Activated naive CD8-positive, alpha-beta T cell treated with anti-CD3 and anti-CD28 coated beads for 36 hours (primary cell): ENCODE measurements at places on chromosomes 6 and 20. TPM values are rescaled to one million over a fixed set of nuclear protein-coding genes. Genes with fewer than 3 reads are reported as not detected.

DNA sequence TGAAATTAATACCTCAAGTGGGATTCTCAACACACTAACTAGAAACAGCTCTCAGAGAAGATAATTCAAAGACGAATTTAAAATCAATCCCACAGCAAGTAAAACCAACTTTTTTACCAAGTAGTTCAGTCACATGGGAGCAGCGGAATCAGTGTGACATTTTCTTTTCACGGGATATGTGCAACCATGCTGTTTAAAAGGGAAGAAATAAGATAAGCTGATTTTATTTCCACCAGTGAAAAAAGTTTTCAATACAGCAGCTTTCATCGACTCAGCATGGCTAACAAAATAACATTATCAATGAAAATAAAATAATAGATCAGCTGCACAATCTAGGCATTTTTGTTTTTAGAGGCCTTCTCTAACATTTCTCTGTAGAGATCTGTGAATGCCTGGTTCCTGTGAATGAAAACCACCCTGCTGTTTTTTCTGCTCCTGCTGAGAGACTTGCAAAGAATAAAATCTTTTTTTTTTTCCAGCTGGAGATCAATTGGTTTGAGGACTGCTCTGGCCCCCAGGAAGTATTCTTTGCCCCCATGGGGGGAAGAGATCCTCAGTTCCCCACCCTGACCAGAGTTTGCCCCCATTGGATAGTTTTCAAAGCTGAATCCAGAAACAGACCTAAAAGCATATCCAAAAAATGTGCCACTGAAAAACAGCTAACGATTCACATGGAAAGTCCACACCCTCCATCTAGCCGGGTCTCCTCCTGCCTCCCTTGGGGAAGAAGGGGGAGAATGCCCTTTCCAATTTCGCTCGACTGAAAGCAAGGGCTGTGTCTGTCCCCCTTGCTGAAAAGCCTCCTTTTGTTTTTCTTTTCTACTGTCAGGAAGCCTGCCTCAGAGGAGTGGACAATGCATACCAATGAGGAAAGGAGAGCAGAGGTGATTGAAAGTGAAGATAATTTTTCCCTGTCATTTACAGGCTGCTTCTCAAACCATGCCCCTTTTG is 317.6 kb downstream of the PRKN start:
- no peak for DNase-seq

FAM162B gene
- total RNA-seq, result not detected

DNA sequence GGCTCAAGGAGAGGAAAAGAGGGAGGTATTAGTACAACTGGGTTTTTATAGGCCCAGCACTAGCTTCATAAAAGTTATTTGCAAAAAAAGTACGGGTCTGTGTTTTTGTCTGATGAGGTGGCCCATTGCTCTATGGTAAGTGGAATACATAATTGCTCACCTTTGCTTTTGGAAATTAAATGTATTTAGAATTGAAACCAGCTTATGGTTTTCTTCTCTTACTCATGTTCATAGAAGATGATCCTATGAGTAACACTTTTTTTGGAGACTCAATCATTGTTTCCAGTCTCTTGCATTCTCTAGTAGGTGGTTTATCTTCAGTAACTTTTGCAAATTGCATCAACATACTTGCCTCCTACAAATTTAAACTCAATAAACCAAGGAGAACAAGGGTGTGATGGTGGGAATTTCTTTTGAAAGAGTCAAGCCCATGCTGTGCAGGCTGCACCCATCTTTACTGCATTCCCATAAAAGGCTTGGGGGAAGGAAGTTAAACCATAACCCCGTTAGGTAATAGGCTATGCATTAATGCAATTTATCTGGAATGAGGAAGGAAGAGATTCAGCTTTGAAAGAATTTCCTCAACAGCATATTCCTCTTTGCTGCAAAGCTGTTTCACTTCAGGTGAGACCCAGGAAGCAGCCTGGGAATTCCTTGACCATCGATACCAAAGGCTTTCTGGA is 48.5 kb upstream of the EDN1 start:
- DNase-seq, result no peak

DNA sequence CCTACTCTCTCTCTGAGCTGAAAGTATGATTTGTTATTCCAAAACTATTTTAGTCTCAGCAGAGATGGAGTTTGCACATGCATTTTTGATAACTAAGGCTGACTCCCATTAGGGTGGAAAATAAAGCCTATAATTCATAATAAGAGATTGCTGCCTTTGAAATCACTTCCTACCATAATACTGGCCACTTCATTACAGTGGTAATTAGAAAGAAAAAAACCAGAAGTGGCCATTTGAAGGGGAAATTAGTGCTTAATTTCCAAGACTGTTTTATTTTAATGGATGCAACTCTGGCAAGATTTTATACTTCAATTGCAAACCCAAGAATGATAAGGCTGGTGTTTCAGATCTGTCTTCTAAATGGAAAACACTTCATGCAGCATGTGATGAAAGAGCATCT is 43.4 kb downstream of the SLC35B3 start:
- DNase-seq, result no peak

MACROD2 gene
- total RNA-seq, result 0.12 TPM

- no peak for DNase-seq
Measured at GRCh38 chr20:61786230-61786629, 279.5 kb downstream of the TAF4 start.
